ENCODE measurements at places on chromosomes 13 and 19.

DNA sequence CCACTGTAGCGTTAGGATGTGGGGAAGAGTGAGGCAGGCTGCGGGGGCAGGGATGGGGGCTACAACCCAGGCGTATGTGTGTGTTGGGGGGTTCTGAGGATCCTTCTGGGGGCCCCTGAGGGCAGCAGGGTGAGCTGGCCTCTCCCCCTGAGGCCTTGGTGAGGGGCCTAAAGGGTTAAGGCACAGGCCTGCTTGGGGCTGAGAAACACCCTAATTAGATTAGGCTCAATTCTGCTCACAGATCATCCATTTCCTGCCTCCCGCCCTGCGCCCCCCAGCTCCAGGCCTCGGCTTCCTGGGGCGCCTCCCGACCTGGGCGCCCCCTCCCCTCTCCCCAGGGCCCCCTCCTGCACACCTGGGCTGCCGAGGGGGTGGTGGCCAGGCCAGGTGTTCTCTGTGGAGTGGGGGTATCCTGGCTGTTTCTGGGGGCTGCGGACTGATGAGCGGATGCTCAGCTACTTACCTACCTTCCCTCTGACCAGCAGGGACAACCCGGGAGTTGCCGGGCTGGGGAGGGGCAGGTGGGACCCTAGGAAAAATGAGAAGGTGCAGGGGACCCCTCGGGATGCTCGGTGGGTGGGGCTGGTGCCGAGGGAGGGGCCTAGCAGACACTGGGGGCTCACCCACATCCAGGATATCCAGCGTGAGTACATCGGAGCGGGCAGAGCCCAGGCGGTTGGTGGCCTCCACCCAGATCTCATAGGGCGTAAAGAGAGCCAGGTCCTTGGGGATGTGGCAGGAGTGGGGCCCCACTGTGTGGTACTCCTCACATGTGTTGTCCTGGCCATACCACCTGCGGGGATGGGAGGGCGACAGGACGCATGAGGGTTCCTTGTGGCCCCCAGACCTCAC is 8.6 kb downstream of the CRLF1 start:
- no peak for DNase-seq

- no peak for DNase-seq
Measured at GRCh38 chr19:48806818-48807589, 3.8 kb downstream of the BCAT2 start.

DNA sequence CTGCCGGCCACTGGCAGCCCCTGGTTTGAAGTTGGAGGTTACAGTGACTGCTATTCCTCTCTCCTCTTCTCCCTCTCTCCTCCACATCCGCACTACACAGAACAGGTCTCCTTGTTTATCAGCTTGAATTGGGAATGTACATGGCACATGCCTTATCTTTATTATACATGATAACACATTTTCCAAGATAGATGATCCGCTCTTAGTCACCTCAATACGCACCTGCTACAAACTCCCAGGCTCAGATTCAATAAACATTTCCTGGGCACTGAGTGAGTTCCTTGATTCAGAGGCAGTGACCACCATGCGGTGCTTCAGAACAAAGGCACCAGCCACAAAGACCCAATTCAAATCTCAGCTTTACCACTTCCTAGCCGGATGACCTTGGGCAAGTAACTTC is 227.7 kb downstream of the TSHZ3 start:
- DNase-seq = no peak

- no peak for DNase-seq
Measured at GRCh38 chr19:16403151-16403977, 68.4 kb downstream of the EPS15L1 start.

DNA sequence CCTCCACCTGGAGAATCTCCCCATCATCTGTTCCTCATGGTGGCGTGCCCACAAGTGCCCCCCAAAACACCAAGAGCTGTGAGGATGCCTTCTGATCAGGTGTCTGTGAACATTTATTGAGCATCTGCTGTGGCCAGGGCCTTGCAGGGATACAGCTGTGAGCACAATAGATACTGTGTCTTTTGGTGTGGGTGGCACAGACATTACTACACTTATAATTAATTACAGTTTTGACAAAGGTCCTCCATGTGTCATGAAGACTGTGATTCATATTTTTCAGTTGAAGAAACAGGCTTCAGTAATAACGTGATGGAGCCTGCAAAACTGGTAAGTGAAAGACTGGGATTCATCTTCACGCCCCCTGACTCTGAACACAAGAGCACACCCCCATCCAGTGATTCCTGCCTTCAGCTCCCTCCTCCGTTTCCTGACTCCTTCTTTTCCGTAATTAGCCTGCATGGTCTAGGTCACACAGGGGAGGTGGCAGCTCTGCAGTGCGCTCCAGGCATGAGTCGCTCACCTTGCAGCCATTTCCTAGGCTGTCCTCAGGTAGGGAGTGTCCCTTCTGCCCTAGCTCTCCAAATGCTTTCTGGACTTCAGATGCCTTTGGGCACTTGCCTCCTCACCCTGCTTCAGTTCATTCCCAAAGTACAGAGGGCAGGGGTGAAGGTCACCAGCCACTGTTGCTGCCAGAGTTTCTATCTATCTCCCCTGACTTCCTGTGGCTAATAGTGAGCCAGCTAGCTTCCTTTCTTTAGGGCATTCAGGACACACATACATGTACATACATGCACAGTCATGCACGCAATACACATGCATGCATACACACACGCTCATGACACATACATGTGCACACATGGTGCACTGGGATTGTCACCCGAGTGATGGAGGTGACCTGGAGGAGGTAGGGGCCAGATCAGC is 66.5 kb downstream of the SIAH3 start:
- no peak for DNase-seq

- DNase-seq = no peak
Measured at GRCh38 chr19:56269348-56269747, 3.2 kb upstream of the EDDM13 start.

DNA sequence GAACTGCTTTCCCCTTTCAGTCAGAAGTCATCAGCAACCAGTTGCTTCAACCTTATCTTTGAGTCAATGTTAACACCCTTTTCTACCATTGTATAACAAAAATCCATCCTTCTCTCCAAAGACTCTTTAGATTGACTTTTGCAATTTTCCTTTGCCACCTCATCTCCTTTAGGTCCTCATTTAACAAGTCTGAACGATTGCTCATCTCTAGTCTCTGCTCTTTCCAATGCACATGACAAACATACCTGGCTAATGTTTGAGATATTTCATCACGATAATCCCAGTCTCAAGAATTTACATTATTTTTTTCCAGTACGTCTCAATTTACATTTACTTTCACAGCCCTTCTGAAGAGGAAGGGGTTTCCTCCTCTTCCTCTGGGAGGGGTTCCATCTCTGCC is 127.5 kb downstream of the KLF12 start:
- DNase-seq = no peak

DNA sequence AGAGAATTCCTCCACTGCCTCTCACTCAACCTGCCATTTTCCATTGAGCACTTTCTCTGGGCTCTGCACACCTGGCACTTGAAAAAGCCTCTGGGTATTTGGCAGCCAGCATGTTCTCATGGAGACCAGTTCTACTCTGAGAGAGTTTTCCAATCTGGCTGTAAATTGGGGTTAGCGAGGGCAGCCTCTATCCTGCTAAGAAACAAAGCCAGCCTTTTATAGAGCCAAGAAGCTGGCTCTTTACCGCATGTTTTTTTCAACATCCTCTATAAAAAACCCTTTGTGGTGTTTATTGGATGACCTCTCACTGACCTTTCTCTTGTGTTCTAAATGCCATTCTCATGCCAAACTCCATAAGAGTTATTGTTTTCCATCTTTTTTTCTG is 52.6 kb upstream of the RCBTB2 start:
- no peak for DNase-seq

- DNase-seq = no peak
Measured at GRCh38 chr13:30700364-30700763, 35.0 kb upstream of the ALOX5AP start.

DNA sequence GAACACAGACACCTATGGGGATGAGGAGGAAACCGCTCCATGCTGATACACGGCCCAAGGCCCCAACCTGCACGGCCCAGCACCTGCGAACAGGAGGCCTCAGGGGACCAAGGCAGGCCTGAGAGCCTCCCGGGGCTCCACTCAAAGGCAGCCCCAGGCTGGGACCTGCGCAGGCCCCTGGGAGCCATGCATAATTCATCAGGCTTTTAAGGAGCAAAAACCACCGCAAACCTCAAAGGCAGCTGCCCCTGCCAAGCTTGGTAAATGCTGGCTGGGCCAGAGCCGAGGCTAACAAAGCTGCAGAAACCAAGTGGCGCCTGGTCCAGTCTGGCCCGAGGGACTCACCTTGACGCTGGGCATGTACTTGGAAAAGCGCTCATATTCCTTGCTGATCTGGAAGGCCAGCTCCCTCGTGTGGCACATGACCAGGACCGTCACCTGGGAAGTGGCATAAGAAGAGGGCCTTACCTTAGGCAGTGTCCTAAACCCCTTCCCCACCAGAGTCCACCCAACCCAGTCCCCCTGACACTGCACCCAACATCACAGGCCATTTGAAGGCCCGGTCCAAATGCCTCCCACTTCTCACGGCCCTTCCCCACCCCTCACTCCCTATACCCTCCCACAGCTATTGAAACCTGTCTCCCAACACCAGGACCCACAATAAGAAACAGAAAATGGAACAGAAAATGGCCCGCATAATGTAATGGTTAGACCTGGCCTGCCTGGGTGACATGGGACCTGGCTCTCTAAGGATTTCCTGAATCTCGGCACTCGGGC is 7.8 kb downstream of the DDX39A start:
- DNase-seq = no peak

DNA sequence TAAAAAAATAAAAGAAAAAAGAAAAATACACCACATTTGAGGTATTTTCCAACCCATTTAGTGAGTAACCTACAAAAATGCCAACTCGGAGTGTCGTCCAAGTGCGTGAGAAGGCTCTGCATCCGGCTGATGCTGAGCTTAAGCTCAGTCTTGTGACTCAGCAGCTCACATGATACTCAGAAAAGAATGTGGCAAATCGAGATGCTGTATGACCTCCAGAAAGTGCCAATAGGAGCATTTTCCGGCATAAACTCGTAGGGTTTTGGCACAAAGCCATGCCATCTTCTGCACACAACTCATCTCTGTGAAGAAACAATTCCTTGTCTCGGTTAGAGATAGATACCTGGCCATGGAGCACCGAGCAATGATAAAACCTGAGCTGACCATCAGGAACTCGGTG is 58.5 kb downstream of the TRPM4 start:
- no peak for DNase-seq

DNA sequence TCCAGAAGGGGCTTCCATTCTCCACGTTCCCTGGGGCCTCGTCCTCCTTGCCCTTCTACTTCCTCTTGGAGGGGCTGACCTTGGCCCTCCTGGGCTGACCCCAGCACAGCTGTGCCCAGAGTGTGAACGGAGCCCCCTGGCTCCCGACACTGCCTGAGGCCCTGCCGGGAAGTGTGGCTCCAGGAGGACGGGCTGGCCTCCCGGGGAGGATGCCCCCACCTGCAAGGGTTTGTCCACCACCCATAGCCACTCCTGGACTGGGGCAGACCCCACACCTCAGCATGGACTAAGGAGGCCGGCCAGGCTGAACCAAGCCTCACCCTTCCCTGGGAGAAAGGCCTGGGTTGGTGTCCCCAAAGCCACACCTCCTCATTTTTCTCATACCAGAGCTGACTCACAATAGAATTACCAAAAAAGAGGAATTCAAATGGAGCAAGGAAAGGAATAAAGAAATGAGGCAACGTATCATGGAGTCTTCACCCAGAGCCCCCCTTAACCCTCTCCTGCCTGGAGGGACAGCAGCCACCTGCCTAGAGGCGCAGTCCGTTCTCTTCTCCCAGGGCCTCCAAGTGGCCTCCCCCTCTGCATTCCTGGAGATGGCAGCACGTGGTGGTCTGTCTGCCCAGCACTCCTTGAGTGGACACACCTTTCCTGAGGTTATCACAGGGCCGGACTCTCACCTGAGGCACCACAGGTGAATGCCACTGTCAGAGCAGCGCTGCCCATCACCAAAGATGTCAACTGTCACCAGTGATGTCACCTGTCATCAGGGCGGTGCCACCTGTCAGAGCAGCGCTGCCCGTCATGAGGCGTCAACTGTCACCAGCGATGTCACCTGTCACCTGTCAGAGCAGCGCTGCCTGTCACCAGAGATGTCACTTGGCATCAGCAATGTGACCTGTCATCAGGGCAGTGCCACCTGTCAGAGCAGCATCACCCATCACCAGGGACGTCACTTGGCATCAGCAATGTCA is 3.1 kb upstream of the C13orf46 start:
- DNase-seq = no peak

DNA sequence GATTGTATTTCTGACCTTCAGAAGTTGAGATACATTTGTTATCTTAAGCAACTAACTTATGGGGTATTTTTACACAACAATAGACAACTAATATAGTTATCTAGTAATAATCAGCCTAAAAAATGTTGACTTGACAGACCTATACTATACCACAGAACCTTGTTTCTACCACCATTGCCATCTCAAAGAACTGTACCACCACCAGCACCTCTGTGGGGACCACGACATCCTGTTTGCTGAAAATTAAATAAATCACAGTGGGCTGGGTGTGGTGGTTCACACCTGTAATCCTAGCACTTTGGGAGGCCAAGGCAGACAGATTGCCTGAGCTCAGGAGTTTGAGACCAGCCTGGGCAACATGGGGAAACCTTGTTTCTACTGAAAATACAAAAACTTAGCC is 24.0 kb downstream of the TSKS start:
- DNase-seq = no peak

DNA sequence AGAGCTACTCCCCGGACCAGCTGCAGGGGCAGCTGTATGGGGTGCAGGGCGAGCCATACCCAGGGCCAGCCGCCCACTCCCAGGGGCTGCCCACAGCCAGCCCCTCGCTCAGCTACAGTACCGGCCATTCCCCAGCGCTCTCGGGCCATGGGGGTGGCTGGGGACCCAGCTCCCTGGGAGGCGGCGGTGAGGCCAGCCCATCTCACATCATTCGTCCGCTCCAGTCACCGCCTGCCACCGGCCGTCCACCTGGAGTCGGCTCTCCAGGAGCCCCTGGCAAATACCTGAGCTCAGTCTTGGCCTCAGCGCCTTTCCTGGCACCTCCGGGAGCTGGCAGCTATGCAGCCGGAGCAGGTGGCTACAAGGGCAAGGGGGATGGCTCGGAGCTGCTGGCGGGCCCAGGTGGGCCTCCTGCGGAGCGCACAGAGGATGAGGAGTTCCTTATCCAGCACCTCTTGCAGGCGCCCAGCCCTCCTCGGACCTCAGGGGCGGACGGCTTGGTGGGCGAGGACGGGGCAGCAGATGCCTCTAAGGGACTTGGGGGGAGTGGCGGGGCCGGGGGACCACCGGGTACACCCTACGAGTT is 4.9 kb downstream of the PRR12 start:
- no peak for DNase-seq

- DNase-seq = no peak
Measured at GRCh38 chr19:54952591-54953344, 5.4 kb upstream of the NLRP7 start.

Measured in NCI-H345 (cell line).